AG08396 (cell line): ENCODE measurements at places on chromosomes 4 and X.

- DNase-seq, result no peak
Measured at GRCh38 chrX:13001961-13002671, 27.2 kb downstream of the TMSB4X start.

DNA sequence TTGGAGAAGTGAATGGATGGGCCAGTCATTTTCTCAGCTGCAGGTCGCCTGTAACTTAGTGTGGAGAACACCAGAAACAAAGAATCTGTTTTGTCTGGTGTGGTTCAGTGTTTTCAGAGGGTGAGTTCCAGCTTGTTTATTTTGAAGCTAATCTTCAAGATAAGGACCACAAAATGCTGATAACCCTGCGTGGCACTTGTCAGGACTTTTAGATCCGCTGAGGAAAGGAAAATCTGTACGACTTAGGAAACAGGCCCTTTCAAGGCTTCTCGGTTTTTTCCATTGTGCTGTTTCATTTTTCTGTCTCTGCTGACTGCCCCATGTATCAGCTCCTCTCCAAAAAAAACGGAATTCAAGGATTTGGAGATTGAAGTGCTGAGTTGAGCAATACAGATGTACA, 8.7 kb upstream of the ANAPC4 start:
- no peak for DNase-seq

GRCh38 chrX:78957049-78957767, 12.0 kb downstream of the P2RY10 start:
- DNase-seq, result no peak

DNA sequence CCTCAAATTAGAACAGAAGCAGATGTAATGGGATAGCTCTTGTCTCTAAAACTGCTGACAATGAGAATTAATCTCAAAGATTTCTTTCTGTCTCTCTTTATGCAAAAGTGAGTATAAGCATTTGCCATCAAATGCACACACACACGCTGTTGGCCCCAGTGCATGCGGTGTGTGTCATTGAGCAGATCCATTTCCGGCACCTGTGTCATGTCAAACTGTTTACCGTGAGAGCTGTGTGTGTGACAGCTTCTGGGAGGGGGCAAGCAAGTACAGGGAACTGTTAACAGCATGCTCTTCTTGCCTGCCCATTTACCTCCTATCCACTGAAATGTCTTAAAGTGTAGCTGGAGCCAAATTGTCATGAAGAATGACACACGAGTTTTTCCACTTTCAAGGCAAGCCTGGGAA, 297.9 kb upstream of the FAT4 start:
- DNase-seq, result no peak

- DNase-seq, result no peak
Measured at GRCh38 chr4:168397611-168398169, 79.1 kb upstream of the DDX60 start.

DNA sequence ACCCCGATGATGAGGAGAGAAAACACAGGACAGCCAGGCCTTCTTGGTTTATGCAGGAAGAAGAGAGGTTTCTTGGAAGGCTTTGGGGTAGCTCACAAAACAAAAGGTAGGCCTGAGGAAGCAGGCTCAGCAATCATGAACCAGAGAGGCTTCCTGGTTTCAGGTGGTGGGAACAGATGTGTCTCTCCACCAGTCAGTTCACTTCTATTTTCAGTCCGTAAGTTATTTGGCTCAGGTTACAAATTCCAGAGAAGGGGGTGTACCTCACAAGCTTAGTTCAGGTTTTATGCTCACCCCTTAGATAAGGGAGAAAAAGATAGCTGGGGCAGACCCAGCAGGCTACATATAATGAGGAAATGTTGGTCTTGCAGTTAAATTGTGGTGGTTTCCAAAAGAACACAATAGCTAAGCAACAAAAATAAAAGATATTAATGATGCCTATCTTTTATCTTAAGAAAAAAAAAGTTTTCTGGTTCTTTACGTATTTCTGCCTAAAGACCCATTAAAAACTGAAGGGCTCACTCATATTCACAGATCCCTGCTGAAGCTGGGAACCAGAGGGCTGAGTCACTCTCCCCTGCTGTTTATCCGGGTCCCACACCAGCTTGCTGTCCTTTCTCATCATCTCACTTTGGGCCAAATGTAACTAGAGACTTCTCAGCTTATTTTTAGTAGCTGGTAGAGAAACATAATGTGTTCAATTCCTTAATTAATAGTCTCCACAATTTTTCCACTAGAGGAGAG, 177.0 kb downstream of the CAMK2D start:
- peak; percentile 32 for DNase-seq

- peak; percentile 25 for DNase-seq
Measured at GRCh38 chrX:112654871-112655270, 24.9 kb downstream of the LHFPL1 start.

- DNase-seq, result no peak
Measured at GRCh38 chrX:45760187-45760742, 559.6 kb upstream of the DIPK2B start.

DNA sequence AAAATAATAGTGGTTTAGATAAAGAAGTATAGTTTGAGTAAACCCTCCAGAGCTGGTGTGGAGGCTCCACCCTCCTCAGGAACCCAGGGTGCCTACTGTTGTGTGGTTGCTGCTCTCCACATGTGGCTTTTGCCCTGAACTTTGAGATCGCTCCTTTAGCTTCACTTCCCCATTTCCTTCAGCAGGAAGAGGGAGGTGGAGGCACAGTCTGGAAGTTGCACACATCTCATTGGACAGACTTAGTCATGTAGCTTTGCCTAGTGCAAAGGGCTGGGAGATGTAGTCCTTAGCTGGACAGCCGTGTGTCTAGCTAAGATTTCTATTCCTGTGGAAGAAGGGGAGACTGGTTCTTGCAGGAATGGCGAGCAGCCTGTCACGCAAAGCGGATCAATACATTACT, 37.9 kb downstream of the RGS12 start:
- DNase-seq, result no peak

GRCh38 chrX:8784162-8784561, 17.0 kb downstream of the FAM9A start:
- DNase-seq, result no peak

- no peak for DNase-seq
Measured at GRCh38 chr4:122759639-122760310, 27.3 kb downstream of the BBS12 start.
